ENCODE measurements at places on chromosomes 4 and X.

DNA sequence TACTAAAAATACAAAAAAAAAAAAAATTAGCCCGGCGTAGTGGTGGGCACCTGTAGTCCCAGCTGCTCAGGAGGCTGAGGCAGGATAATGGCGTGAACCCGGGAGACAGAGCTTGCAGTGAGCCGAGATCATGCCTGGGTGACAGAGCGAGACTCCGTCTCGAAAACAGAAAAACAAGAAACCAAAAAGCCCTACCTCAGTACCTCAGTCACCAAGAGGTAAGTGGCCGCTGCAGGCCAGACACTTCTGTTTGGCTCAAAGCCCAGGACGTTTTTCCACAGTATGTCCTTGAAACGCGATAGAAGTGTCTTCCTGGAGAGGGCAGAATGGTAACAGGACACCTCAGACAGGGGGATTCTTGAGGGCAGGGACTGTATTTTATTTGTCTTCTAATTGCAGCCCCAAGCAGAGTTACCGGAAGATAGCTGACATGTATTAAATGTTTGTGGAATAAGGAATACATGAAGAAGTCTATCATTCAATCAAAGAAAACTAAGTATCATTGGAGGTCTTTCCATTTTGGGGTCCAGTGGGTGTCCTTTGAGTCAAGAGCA is 63.6 kb downstream of the CLNK start:
- DNase-seq: no peak

- DNase-seq: no peak
Observed at GRCh38 chr4:80202190-80202711, 4.9 kb downstream of the PRDM8 start.

DNA sequence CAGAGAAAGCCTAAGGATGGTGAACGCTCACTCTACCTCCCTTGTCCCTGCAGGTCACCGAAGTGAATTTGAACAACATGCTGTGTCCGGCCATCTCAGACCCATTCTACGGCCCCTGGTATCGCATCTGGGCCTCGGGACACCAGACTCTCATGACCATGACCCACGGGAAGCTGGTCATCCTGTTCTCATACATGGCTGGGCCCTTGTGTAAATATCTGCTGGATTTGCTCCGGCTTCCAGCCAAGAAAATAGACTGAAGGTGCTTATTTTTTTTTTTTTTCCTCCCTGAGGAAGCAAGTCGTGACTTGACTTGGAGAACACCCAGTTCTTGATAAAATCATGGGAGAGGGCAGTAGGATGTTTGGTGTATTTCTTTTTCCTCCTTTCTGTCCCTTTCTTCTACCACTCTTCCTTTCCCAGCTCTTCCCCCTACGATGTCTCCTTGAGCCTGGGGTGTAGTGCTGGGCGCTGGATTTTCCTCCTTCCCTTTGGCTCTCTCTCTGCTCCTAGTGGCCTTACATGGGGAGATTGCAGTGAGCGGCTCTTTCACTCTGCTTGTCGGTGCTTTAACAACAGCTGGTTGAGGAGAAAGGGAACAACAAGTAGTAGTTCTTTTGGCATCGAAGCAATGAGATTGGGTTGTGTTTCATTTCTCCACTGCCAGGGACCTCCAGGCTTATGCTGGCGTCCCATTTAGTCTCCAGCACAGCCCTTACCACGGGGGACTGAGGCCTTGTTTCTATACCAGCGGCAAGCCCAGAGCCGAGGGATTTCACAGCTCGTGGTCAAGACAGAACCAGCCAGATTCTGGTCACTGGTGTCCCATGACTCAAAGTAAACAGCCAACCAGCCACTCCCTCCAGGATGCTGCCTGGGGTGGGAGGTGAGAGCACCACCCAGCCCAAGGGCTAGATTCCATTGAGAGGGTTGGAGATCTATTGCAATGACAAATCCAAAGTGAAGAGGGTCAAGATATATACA is 144.4 kb downstream of the AMMECR1 start:
- DNase-seq: no peak

DNA sequence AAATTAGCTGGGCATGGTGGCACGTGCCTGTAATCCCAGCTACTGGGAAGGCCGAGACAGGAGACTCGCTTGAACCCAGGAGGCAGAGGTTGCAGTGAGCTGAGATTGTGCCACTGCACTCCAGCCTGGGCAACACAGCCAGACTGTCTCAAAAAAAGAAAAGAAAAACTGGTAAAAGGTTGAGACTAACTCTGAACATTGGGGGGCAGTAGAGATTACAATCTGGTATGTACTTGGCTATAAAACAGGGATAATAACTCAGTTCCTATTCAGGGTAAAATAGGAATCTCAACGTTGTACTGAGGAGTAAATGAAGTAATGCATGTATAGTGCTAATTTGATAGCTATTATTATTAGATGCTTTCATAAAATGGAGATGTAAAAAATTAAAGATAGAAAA is 12.5 kb upstream of the KLF8 start:
- DNase-seq: no peak

- DNase-seq: no peak
Observed at GRCh38 chr4:54728368-54728767, 70.6 kb downstream of the KIT start.

DNA sequence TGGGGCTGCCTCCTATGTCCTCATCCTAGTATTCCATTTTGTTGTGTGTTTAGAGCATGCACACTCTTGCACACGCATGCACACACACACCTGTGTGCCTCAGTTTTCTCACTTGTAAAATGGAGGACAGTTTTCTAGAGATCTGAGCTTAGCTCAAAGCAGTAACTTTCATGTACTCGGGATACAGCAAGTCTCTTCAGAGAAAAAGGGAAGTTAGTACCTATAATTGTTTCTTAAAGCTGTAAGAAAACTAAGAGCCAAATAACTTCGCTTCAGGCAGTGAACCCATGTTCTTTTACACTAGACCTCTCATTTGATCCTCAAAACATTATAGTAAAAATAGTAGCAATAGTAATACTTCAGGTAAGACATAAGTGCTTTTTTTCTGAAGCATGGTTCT is 49.6 kb downstream of the KIT start:
- no peak for DNase-seq

GRCh38 chr4:40180356-40180755 is 16.5 kb upstream of the RHOH start:
- no peak for DNase-seq

GRCh38 chrX:21798677-21799219 is 40.7 kb upstream of the MBTPS2 start:
- DNase-seq: no peak

DNA sequence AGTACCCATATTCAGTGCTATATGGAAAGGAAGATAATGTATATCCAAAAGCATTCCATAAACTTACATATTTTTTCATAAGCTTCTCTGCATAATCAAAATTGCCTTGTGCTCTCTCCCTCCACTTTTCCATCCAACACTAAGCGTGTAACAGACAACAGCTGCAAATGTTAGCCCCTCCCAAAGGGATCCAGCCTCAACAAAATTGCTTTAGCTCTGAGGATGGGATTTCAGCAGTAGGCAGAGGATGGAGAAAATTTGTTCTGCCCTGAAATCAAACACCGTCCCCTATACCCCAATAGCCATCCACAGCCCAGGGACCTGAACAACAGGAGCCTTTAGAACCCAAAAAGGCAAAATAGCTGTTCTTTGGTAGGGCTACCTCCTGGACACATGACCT is 28.8 kb upstream of the FGF13 start:
- no peak for DNase-seq

DNA sequence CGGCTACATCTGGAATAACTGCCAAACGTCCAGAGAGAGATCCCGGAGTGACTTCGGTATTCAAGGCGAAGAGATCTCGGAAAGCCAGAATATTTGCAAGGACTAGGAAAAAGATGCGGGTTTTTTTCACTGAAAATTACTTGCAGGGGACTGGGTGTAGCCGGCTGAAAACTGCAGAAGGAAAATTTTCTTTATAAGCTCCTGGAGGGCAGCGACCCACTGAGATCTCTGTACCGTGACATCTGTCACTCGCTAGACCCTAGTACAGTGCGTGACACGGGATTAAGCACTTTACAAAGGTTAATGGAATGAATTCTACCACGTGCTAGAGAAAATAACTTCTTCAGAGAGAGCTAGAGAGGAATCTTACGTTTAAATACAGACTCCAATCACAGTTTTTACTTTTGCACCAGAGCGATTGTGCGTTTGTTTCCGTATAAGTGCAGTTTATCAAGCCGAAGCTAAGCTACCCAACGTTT is 1.1 kb upstream of the LCORL start:
- DNase-seq: no peak

DNA sequence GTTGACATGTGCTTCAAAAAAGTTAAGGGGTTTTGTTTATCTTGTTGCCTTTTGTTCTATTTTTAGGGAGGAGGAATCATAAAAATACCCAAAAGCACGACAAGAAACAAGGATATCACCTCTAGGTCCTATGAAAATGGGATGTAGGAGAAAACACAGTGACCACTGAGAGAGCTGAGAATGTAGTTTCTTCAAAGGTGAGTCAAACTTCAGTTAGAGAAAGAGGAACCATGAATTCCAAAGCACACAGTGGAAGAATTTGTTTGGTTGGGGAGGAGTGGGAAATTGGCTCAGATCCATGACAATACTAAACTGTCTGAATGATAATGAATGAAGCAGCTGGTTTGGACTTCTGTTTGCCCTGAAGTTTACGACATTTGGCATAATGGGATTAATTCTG is 19.1 kb upstream of the FRYL start:
- DNase-seq: no peak

DNA sequence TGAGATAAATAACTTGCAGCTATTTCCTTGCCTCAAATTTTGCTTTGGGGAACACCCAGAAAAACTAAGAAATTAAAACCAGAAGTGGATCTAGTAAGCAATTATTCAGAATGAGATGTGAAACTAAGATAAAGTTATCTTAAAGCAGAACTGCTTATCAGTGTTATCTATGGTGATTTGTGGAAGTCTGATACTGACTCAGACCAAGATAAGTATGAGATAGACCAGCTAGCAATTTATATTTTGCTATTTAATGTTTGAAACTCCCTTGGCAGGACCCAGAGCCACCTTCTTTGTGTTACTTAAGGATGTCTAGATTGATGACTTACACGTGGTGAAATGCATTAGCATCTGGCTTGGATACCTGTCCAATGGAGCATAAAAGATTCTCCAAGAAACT is 368.1 kb downstream of the EPHA5 start:
- DNase-seq: no peak

- no peak for DNase-seq
Observed at GRCh38 chr4:139972305-139972704, 181.7 kb downstream of the MAML3 start.

GRCh38 chr4:6742989-6743388 is 27.0 kb downstream of the BLOC1S4 start:
- no peak for DNase-seq

DNA sequence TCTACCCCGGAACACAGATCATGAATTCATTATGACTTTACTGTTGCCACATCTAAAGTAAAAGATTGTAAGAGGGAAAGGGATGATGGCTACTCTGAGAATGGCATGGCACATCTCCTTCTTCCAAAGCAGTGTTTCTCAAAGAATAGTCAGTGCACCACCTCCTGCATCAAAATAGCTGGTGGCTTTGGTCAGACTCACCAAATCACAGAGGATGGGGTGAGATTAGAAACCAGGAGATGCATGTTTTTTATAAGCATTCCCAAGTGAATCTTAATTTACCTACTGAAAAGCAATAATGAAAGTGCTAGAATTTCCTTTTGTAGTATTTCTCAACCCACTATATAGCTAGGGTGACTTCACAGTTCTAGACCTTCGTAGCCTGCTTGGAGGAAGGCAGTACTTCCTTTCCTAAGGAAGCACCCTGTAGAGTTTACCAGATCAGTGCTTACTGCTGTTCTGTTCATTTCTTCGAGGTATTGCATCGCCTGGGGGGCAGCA is 340.8 kb upstream of the KLF3 start:
- DNase-seq: no peak

- no peak for DNase-seq
Observed at GRCh38 chrX:40083120-40083978, 14.4 kb downstream of the BCOR start.

DNA sequence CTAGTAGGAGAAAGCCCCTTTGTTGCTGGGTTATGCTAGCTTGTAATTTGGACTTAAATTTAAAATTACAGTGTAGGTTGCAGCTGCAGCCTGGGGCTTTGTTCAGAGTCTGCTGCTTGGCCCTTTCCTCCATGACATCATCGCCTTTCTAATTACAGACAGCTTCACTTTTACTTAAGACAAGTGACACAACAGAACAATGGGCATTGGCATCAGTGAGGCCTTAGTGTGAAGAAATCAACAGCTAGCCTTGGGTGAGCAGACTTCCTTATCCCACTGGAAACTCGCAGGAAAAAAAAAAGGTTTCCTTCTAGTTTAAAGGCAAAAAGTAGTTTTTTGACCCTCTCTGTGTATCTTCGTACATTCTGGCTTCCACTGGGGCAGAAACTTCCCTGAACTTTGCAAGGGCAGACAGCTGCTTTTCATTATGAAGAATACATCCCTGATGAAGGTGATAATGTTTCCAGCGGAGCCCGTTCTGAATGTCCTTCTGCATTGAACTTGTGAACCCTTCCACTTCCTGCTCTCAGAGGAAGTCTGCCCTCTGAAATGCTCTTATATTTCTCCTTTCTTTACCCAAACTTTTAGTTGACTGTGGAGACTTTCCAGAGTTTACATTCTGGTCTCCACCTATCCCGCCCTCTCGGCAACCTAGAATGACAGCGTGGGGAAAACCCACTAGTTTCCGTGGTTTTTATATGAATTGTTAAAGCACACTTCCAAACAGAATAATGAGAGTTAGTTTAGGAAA is 123.2 kb upstream of the FAM9C start:
- no peak for DNase-seq

- DNase-seq: no peak
Observed at GRCh38 chr4:119221412-119221811, 8.9 kb downstream of the USP53 start.

GRCh38 chr4:147808447-147808846 is 76.6 kb downstream of the ARHGAP10 start:
- DNase-seq: no peak

GRCh38 chr4:139893801-139894200 is 228.2 kb downstream of the MGST2 start:
- no peak for DNase-seq

DNA sequence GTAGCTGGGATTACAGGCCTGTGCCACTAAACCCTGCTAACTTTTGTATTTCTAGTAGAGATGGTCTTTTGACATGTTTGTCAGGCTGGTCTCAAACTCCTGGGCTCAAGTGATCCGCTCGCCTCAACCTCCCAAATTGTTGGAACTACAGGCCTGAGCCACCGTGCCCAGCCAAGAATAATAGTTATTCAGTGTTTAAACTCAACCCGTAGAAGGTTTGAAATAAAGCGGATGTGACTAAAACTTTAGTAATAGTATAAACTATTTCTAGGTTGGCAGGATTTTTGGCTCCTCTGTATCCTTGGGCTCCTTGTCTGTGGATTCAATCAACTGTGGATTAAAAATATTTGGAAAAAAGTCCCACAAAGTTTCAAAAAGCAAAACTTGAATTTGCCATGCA is 37.8 kb downstream of the PCDH10 start:
- DNase-seq: no peak

- no peak for DNase-seq
Observed at GRCh38 chrX:2819345-2820135, 9.2 kb upstream of the GYG2 start.

GRCh38 chr4:124803641-124804040 is 91.1 kb upstream of the ANKRD50 start:
- no peak for DNase-seq

Data from stimulated activated CD8-positive, alpha-beta memory T cell treated with anti-CD3 and anti-CD28 coated beads, Interleukin-4, amount 100 ng/mL, for 4 hours (primary cell).